ENCODE measurements at places on chromosomes 3 and 15.

DNA sequence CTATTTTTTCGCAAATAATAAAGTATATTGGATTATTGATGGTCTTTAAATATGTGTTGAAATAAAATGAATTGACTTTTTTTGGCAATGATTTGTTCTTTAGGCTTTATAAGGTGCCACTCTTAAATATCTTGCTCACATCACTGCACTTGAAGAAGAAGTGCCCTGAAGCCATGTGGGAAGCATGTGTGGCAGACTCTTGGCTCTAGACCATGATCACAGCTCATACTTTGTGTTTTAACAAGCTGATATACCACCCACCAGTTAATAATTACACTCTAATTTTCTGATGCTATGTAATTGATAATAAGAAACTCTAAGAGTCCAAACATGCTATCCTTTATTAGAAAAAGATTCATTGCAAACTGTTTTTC, 52.1 kb upstream of the TGFBR2 start:
- no peak for DNase-seq

GRCh38 chr3:18827664-18828063, 320.6 kb upstream of the KCNH8 start:
- no peak for DNase-seq

GRCh38 chr3:87045473-87045872, 54.5 kb upstream of the VGLL3 start:
- DNase-seq = no peak

DNA sequence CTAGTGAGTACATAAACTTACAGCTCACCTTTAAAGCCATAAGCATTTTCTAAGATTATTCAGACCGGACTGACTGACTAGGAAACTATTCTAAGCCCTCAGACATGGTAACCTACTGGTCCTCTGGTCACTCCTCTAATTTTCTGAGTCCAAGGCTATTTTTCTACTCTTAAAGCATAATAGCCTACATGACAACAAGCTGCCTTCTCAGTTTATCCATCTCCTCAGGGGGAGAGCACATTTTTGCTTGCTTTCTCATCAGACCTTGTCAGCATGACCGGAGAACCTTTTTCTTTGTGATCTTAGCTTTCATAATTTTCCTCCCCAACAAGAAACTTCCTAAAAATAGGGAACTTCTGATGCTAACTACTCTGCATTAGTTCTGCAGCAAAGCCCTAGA, 38.4 kb downstream of the UBP1 start:
- no peak for DNase-seq

DNA sequence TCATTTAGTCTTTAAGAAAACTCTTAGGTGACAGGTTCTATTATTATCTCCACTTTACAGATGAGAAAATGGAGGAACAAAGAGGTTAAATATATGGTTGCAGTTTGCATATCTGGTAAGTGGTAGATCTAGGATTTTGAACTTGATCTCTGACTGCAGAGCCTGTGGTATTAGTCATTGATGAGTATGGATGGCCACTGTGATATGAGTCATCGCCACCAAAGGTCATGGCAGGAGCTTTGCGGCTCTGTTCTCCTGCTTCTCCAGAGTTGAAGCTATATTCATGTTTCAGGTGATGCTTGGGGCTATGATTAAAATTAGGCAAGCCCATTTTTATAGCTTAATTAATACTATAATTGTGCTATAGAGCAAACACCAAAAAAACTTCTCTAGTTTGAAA, 306.2 kb upstream of the DPPA4 start:
- DNase-seq = no peak
